ENCODE measurements at places on chromosomes 7 and 10.

DNA sequence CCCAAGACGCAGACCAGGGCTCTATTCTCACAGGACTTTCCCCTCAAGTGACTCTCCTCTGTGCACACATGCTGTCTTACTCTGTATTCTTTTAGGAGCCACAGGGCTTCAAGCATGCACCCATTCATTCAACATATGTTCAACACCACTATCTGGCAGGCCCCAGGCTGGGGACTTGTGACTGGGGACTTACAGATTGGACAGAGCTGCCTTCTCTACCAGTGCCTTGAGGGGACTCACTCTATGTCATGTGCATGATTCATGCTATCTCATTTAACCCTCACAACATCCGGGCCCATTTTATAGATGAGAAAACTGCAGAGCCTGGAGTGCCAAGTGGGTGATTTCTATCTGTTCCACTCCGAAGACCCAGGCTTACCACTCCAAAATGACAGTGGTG, 34.3 kb downstream of the MYL10 start:
- no peak for DNase-seq

- no peak for DNase-seq
These were observed 7.5 kb downstream of the ZNF282 start for GRCh38 chr7:149202831-149203231.

DNA sequence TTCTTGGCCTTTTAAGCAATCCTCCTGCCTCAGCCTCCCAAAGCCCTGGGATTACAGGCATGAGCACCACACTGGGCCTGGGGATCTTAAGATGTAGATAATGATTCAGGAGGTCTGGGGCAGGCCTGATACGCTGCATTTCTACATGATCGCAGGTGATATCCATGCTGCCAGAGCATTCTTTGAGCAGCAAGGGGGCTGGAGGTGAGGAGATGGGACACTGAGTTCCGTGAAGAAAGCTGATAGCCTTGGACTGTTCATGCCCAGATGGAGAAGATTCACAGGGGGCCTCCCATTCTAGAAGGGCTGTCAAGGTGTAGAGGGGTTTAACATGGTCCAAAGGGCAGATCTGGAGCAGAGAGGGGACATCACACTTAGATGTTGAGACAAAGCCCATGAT, 480.3 kb downstream of the RPS24 start:
- DNase-seq, result no peak

GRCh38 chr10:35778306-35778705, 136.2 kb upstream of the FZD8 start:
- DNase-seq, result no peak

- DNase-seq, result no peak
These were observed 40.2 kb upstream of the LCOR start for GRCh38 chr10:96791902-96792301.

- no peak for DNase-seq
These were observed 1.6 kb downstream of the KIAA1217 start for GRCh38 chr10:24210501-24210900.

Measured in esophagus squamous epithelium (tissue), 5 donors.